ENCODE measurements at places on chromosomes 1 and 21. TPM values are rescaled to one million over a fixed set of nuclear protein-coding genes. Genes with fewer than 3 reads are reported as not detected.

LCE2B gene
- not detected for total RNA-seq

DNA sequence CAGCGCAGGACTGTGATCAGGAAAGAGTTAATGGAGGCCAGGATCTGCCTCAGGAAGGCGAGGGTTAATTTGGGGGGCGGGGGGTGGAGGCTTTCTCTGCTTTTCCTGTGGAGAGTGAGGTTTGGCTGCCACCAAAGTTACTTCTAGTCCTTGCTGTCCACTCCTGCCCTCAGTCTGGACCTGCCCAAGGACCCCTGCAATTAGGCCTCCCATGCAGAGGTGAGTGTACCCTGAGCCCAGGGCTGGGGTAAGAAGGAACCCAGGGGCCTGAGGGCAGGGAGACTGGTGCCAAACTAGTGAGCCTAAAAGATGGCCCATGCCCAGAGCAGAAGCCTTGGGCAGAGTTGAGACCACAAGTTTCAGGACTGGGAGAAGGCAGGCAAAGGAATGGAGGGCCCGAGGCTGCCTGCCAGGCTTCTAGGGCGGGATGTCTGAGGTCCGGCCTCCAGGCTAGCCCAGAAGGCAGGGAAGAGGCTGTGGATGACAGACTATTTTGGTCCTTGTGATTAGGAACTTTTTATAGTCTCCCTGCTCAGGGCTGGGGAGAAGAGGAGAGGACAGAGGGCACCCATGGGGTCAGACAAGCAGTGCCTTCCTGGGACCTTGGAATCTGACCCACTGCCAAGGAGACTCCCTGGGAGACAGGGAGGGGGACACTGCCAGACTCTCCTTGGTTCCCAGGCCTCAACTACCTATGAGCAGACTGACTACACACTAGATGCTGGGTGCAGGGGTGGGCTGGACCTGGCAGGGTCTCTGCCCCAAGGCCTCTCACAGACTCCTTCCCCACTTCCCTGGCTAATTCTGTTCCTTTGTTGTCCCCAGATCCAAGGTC, at the start of gene FAM110D:
Gene FAM110D, plus strand, starts transcription at position 172 of the 835 bp plus-strand sequence. CDS start 2,213 bp downstream, outside the sequence.
- DNase-seq: no peak

TSSK3 gene
- total RNA-seq: 2.2 TPM

GRCh38 chr1:50968821-50969610, 1.0 kb upstream of the CDKN2C start:
- peak; percentile 29 for DNase-seq

- no peak for DNase-seq
Observed at GRCh38 chr1:91876040-91876470, 9.9 kb downstream of the TGFBR3 start.

DNA sequence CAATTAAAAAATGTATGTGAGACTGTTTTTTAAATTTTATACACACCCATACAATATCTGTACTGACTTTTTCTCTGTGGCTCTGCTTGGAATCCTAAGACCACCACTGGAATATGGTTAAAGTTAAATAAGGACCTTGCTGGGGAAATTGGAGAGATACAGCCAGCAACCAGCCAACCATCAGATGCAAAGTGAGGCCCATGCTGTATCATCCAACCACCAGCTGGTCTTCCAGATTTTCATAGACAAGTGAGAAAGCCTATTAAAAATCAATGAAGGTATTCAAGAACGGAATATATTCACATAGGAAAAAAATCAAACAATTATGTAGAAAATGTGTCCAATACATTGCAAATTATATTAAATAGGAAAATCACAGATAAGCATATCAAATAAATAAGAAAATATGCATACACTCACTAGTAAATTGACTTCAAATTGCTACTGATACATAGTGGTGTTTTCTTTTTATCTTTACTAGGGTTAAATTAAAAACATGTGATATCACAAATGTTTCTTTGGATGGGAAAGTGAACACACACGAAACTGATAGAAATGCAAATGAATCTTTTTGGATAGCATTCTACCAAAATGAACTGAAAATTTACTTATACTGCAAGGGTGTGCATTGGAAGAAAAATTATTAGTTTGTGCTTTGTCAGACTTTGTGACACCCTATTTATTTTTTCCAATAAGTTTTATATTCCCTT, 1486.3 kb downstream of the BRINP3 start:
- no peak for DNase-seq

S100PBP gene
- total RNA-seq: 65.8 TPM

DNA sequence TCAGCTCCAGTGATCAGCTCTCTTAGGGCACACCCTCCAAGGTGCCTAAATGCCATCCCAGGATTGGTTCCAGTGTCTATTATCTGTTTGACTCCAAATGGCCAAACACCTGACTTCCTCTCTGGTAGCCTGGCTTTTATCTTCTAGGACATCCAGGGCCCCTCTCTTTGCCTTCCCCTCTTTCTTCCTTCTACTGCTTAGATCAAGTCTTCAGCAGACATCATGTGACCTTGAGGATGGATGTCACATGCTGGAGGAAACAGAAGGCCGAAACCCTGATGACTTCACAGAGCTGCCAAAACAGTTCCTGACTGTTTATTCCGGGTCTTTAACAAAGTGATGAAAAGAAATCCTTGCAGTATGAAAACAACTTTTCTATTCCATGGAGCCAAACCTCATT, 24.4 kb upstream of the WDR26 start:
- no peak for DNase-seq

DNA sequence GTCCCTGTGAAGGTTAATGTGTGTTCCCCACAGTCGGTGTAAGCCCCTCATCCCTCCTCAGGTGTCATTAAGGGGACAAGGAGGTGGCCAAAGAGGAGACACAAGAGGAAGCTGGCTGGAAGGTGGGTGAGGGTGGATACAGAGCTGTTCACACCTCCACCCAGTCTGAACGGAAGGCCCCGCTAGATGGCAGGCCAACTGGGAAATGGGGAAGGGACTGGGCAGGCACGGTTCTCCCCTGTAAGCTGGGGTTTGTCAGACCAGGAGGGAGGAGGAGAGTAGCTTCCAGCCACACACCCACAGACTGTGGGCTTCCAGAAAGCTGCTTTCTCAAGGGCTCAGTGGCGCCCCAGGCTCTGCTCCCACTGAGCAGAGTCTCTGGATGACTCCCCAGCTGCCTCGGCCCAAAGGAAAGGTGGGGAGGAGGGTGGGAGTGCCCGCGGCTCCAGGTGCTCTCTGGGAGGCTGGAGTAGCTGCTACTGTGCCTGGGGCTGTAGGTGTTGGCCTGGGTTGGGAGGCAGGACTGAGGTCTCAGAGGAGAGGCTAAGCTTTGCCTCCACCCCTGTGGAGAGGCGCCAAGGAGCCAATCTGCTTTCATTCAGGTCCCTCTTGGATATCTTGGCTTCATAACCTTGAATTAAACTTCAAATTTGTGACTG, 41.2 kb downstream of the PCP4 start:
- no peak for DNase-seq

DNA sequence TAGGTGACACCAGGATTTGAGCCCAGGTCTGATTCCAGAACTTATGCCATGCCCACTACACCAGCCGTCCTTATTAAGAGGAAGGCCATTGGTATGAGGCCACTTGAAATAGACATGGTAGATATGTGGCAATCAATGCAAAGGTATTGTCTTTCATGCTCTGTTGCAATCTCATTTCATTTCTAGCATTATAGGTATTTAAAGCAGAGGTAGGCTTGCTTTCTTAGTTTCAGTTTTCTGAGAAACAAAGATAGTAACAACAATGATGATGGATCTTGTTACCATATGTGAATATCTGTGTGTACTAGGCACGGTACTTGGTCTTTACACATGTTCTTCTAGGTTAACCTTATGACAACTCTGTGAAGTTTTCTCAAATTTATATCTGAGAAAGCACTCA, 113.1 kb downstream of the FGGY start:
- no peak for DNase-seq

OR2G3 gene
- not detected for total RNA-seq

OR2M3 gene
- not detected for total RNA-seq

RTCA gene
- total RNA-seq: 48.2 TPM

DNA sequence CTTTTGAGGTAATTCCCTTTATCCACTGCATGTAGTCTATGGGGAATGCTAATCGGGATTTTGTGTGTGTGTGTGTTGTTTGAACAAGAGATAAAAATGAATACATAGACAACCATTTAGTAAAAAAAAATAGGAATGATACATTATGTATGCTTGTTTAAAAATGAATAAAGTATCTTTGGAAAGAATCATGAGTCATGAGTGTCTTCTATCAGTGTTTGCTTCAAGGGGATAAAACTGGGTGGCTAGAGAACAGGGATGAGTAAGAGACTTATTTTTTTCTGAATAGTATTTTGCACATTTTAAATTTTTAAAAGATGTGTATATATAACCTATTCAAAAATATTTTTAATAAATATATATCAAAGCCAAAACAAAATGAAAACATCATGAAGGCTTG, 839.4 kb upstream of the ADGRL4 start:
- DNase-seq: no peak

GRCh38 chr1:55352080-55352810, 137.1 kb upstream of the USP24 start:
- no peak for DNase-seq

SLC37A1 gene
- 19.2 TPM for total RNA-seq

DNA sequence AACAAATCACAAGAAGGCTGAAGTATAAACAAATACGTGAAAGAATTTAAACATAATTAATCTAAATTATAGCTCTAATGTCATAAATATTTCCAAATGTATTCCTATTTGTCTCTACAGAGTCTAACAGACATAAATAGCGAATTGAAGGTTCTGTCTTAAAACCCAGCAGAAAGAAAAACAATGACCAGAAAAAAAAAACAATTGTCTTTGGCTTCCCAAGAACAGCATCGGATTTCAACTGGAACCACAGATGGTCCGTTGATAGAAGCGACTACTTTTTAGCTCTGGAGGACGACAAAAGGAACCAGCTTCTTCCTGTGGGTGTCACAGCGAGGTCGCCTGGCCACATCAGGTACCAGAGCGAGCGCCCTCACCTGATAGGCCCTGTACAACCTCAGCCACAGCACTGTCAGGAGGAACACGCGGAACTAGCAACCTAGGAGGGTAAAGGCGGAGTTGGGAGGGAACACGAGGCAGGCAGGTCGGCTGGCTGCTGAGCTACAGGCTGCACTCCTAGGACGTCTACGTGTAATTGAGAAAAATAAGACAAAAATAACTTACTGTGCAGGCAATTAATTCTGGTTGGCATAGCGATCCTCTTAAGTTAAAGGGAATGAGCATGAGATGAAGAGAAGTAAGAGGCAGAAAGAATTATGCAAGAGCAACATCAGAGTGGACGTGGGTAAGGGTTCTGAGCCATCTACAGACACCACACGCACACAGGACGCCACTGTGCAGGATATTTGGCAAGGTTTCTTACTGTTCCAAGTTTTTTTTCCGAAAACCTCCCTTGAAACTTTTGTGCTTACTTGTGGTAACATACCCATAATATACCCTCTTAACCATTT, 16.7 kb upstream of the PRDM15 start:
- DNase-seq: peak; percentile 60

EPHB2 gene
- total RNA-seq: not detected

JAK1 gene
- 212 TPM for total RNA-seq

- DNase-seq: no peak
Observed at GRCh38 chr1:119981986-119982815, 85.9 kb upstream of the ADAM30 start.

GUCA2A gene
- total RNA-seq: not detected

SLC5A3 gene
- total RNA-seq: 23.9 TPM

DNA sequence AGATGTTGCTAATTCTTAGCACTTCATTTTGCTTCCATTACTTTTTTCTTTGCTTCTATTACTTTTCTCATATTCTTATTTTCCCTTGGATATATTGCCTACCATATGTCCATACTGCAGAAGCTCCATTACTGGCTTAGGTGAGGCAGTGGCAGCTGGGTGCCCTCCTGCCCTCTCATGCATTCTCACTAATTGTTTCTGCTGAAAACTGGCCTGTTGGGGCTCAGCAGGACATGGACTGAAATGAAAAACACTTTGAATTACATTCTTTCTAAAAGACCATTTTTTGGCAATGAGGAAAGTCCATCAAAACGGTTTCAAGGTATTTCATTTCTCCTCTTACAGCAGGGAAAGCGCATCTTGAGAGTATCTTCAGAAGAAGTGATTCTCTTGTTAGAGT, 122.9 kb downstream of the MAST2 start:
- no peak for DNase-seq

- DNase-seq: peak; percentile 70
Observed at GRCh38 chr1:12088607-12089006, 25.5 kb downstream of the TNFRSF8 start.

RHD gene
- total RNA-seq: not detected

GRCh38 chr1:75614399-75614756, 3.5 kb upstream of the SLC44A5 start:
- no peak for DNase-seq

IL23R gene
- total RNA-seq: 0.57 TPM

DNA sequence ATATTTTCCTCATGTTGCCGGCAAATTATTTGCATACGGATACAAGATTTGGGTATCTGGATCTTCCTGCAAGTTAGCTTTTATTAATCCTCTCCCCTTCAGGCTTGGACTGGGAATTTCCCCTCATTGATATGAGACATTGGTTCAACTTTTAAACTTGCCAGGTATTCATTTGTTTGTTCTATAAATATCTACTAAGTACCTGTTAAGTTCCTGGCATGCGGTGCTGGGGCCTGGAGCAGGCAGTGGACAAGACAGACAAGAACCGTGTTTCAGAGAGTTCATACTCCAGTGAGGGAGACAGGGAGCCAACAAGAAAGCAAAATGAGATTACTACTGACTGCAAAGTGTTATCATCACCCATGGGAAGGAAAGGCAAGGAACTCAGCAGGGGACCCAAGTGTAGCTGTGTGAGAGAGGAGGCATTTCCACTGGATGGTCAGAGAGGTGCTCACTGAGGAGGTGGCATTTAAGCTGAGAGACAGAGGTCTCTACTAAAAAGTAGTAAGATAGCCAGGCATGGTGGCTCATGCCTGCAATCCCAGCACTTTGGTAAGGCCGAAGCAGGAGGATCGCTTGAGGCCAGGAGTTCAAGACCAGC, 39.1 kb upstream of the FHAD1 start:
- DNase-seq: no peak

DNA sequence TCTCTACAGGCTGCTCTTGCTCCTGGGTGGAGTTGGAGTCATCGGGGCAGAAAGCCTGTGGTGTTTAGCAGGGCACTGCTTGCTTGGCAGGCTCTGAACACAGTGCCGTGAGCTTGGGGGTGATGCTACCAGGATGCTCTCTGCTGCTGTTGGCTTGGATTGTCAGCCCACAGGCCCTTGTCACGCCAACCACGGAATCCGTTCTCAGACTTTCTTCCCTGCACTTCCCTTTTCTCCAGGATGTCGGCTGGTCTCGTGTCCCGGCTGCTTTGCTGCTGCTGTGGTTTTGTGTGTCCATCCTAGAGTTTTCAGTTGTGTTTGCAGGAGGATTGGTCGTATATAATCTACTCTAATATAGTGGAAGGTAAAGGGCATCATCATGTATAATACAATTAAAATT, 44.4 kb upstream of the TTC34 start:
- no peak for DNase-seq

Data from activated CD4-positive, alpha-beta T cell treated with anti-CD3 and anti-CD28 coated beads, Interleukin-2, amount 10 ng/mL, durations not matched to agents 7 days and 5 days (primary cell).